Activated CD4-positive, alpha-beta T cell treated with anti-CD3 and anti-CD28 coated beads for 36 hours (primary cell): ENCODE measurements at places on chromosomes 1 and 21. TPM values are rescaled to one million over a fixed set of nuclear protein-coding genes. Genes with fewer than 3 reads are reported as not detected.
A peak's percentile ranks its signal among the peaks of the same experiment; 100 is the strongest.

DNA sequence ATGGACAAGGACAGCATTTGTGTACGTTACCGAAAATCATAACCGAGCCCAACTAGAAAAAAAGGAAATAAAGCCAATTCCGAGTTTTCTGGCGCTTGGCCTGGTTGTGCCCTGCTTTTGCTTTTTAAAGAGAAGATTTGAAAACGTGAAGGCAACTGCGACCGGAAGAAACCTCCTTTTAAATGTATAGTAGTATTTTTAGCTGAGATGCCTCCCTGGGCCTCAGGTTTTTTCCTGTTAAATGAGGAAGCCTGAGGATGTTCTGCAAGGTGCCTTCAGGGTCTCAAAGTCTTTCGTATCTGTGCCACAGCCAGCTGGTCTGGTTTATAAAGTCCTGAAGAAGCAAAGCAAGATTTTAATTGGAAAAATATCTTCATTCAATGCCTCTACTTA, 371 bp upstream of the ODF2L start:
- DNase-seq = peak; percentile 18

DNA sequence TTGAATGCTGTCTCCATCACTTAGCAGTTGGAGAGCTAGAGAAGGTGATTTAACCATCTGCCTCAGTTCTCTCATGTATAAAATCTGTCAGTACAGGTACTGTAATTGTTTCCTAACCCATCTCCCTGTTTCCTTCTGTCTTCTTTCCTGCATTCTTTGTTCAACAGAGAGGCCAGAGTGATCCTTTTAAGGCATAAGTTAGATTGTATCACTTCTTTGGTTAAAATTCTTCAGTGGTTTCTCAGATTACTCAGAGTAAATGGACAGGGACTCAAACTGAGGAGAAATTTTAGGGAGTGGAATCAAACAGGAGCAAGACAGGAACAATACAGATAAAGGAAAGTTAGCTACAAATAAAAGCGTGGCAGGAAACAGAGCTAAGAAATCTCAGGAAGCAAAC, 45.2 kb upstream of the SSX2IP start:
- DNase-seq = no peak

DNA sequence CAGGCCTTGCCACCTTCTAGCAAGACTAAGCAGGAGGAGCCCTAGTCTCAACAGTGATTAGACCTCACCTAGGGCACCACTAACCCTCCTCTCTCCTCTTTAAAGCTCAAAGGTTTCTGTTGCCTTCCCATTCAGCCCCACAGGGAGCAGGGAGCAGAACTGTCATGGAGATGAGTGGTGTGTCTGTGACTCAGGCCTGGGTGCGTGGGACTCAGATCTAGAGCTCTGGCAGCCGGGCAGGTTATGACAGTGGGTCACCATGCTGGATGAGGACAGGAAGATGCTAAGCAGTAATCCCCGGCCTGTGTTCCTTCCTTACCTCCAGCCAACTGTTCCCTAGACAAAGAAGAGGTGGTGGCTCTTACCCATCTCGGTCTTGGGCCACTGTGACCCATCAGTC, 60.1 kb upstream of the COA6 start:
- DNase-seq = peak; percentile 55

GRCh38 chr1:22502202-22502601, 50.6 kb downstream of the ZBTB40 start:
- DNase-seq = no peak

DNA sequence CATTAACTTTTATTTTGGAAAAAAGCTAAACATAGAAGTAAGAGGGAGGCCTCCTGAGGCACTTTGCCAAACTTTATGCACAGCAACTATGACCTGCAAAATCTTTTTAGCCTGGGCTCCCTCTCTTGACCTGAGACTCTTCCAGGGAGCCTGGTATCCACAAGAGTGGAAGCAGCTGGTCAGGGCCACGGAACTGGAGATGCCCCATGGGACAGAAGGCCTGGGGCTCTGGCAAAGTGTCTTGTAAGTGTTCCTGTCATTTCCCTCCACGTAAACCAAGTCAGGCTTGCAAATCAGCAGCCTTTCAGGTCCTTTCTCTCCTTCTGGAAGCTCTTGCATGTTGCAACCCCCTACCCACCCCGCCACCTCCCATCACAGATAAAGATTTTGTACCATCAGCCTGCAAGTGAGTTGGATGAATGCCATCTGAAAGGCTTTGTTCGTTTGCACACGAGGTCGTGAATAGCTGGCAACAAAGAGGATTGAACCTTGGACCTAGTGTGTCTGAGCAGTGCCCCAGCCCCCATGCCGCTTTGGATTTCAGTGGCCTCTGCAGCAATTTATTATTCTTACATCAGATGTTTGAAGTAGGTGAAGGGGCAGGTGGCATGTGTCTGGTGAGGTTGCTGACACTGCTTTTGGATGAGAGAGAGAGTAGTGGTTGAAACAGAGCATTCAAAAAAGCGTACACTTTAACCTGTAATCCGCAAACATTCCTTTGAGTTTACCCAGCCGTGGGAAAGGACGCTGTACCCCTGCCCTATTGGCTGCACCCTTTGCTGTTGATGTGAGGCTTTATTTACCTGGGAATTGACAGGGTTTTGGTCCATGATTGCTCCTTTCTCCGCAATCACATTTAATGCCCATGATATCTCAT, 91.6 kb downstream of the GALNT2 start:
- DNase-seq = no peak

DNA sequence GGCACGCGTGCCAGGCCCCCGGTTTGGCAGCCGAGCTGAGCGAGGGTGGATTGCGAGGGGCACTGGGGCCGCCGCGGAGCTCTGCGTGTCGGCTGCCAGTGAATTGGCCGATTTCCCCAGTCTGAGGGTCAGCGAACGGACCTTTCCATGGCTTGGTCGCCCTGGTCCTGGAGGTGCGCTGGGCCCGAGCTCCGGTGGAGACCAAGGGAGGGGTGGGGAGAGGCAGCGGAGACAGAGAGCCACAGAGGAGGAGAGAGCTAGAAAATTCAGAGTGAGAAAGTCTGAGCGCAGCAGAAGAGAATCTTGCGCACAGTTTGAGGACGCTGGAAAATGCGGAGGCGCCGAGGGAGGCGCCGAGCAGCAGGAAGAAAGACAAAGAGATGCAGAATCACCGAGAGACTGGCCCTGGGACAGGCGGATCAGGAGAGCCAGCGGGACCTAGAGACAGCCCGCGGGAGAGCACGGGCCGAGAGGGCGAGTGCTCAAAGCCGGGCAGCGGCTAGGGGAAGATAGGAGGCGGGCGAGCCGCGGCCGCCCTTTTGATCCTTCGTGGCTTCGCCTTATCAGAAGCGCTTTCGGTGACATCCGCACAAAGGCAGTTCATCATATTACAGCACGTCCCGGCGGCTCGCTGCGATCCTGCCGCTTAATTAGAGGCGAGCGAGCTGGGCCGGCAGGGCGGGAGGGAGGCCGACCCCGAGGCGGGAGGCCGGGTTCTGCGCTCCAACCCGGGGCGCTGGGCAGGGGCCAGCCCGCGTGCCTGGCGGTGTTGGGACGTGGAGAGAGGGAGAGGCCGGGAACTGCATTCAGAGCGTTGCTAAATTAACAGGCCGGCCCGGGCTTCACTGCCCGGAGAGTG, 12.7 kb downstream of the PAX7 start:
- no peak for DNase-seq

GRCh38 chr1:158534496-158534895, 19.7 kb downstream of the OR6Y1 start:
- DNase-seq = no peak

GRCh38 chr1:58361134-58361533, 185.4 kb downstream of the OMA1 start:
- no peak for DNase-seq

DNA sequence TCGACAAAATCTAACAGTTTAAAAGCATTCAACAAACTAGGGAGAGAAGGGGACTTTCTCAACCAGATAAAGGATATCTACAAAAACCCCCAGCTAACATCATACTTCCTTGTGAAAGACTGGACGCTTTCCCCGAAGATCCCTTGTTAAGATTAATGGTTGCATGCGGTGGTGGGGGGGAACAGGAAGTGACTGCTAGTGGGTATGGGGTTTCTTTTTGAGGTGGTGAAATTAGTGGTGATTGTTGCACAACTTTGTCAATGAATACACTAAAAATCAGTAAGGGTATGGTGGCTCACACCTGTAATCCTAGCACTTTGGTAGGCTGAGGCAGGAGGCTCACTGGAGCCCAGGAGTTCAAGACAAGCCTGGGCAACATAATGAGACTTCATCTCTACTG, 26.9 kb upstream of the EYA3 start:
- DNase-seq = peak; percentile 67

DNA sequence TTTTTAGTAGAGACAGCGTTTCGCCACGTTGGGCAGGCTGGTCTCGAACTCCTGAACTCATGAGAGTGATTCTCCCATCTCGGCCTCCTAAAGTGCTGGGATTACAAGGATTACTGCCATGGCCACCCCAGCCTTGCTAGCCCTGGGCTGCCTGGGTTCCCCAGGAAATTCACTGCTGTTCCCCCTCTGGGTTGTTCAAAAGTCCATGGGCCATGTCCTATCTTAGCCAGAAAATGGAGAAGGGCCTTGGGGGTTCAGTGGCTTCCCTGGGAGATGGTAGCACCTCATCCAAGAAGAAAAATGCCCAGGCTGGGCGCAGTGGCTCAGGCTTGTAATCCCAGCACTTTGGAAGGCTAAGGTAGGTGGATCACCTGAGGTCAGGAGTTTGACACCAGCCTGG, 20.9 kb downstream of the SLC26A9 start:
- DNase-seq = no peak

- DNase-seq = peak; percentile 40
Observed at GRCh38 chr21:46666941-46667740, 31.7 kb downstream of the PRMT2 start.

Gene TNNT2
- total RNA-seq = not detected

Gene HSD17B7
- total RNA-seq = 25.7 TPM

Gene FH
- 94.3 TPM for total RNA-seq

Gene TCP10L
- 0.96 TPM for total RNA-seq

Gene SEMA4A
- total RNA-seq = 64.5 TPM

Gene PYHIN1
- 5.6 TPM for total RNA-seq

Gene MSTO1
- total RNA-seq = 56.8 TPM

Gene CRNN
- total RNA-seq = not detected

Gene SLFNL1
- total RNA-seq = 0.14 TPM

Gene OR2T10
- total RNA-seq = not detected

Gene AKR7A3
- total RNA-seq = 0.39 TPM

Gene PCSK9
- total RNA-seq = not detected
